BE2C (cell line): ENCODE measurements at places on chromosomes 4 and X.

DNA sequence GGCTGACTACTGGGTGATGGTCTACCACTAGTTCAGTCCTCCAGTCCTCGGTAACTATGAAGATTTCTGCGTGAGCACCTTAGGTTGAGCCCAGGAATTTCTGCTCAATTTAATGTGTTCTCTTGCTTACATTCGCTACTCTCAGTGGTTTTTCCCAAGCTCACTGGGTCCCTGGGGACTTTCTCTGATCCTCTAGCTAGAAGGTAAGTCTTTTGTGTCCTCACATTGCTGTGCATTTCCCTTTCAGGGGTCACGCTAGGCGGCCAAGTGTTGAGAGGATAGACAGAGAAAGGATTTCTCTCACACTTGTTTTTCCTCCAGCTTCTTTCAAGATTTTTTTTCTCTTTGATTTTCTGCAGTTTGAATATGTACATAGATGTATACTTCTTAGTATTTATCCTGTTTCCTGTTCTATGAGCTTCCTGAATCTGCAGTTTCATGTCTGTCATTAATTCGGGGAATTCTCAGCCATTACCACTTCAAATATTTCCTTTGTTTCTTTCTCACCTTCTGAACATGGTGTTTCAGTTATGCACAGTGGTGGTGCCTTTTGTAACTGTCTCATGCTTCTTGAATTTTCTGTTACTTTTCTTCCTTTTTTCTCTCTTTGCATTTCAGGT, 17.5 kb downstream of the MAGEA9 start:
- no peak for DNase-seq

DNA sequence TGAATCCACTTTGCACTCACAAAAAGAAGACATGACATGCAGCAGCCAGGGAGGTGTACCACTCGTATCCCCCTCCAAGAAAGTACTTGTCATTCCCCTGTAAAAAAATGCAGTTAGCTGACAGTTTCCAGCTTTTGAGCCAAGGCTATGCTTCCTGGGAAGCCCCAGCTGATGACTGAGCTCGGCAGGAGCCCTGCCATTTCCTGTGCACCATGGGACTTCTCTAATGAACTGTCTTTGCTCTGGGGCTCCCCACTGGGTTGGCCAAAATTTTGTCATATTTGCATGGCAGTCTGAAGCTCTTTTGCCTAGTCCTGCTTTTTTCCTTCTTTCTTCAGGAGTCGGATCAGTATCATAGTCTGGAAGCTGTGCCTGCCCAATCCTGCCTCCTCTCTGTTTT, 104.5 kb upstream of the MAOA start:
- DNase-seq = no peak

DNA sequence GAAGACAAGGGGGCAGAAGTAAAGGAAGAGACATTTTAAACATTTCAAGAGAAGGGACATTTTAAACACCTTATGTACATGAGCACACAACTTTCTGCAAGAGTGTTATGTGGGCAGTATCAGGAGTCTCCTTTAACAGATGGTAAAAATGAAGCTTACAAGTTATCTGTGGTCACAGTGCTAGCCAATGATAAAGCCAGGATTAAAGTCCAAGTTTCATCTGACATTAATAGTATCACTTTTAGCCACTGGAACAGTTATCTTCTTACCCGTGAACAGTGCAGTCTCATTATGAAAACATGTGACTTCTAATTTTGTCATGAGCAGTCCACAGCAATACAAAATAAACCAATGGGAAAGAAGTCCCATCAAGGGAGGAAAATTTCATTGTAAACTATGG, 627.9 kb upstream of the AGA start:
- DNase-seq = no peak

DNA sequence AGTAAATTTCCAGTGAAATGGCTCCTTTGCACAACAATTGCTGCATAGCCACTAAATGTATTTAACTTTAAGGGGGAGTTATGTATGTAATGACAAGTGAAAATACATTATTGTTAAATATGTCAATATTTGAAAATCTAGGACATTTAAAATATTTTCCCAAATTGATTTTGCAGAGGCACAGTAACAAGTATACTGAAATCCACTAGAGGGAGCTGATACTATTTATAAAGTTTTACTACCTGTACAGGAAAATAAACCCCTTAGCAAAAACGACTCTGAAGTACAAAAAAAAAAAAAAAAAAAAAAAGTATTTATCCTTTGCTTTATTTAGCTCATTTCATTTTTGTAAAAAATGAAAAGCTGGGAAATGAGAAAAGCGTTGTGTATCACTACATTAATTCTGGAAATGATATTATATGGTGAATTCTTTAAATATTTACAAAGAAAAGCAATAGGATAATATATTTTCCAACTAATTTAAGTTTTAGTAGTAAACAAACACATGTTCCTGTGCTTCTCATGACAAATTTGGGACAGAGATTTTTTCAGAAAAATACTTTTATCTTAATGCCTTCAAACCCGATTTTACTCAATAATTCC, 727.7 kb downstream of the DMD start:
- DNase-seq = no peak

- DNase-seq = peak; percentile 15
These were observed 32.6 kb upstream of the SPON2 start for GRCh38 chr4:1204828-1205585.
